ENCODE measurements at places on chromosomes 1 and 21. TPM values are rescaled to one million over a fixed set of nuclear protein-coding genes. Genes with fewer than 3 reads are reported as not detected.
A peak's percentile ranks its signal among the peaks of the same experiment; 100 is the strongest.

Gene LPAR3
- not detected for polyA plus RNA-seq

- DNase-seq = no peak
Observed at GRCh38 chr1:162008799-162009198, 14.9 kb downstream of the OLFML2B start.

DNA sequence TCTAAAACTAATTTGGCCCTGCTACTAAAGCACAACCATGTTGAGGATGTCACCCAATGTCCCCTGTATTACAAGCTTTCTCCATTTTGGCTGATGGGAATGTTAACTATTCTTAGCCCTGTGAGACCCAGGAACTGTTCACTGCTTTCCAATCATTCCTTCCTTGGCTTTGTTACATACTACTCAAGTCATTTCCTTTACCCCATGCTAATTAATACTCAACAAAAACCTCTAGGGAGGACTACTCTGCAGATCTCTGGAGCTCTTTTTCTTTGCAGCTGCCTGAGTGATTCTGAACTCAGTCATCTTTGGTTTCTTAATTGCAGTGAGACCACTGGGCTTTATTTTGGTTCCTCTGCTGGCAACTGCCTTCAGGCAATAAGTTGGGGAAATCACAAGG, 23.3 kb upstream of the RPE65 start:
- no peak for DNase-seq

Gene GUCA2A
- not detected for polyA plus RNA-seq

- DNase-seq = no peak
Observed at GRCh38 chr1:28885472-28885877, 28.9 kb upstream of the EPB41 start.

DNA sequence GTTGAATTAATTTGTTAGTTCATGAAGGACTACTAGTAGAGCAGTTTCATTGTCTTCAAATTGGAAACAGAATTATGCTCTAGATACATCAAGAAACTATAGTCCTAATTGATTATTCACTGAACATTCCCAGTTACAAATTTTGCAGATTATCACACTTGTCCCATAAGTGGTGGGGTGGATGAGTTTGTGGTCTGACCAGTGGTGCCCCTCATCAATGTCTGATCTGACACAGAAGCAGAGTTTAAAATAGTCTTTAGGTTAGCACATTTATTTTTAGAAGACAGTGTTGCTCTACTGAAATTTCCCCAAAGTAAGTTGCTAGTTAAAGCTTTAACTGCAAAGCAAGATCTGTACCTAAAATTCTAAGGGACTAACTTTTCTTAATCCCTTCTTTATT, 42.9 kb downstream of the INKA2 start:
- no peak for DNase-seq

Gene CACNA1E
- polyA plus RNA-seq = not detected

DNA sequence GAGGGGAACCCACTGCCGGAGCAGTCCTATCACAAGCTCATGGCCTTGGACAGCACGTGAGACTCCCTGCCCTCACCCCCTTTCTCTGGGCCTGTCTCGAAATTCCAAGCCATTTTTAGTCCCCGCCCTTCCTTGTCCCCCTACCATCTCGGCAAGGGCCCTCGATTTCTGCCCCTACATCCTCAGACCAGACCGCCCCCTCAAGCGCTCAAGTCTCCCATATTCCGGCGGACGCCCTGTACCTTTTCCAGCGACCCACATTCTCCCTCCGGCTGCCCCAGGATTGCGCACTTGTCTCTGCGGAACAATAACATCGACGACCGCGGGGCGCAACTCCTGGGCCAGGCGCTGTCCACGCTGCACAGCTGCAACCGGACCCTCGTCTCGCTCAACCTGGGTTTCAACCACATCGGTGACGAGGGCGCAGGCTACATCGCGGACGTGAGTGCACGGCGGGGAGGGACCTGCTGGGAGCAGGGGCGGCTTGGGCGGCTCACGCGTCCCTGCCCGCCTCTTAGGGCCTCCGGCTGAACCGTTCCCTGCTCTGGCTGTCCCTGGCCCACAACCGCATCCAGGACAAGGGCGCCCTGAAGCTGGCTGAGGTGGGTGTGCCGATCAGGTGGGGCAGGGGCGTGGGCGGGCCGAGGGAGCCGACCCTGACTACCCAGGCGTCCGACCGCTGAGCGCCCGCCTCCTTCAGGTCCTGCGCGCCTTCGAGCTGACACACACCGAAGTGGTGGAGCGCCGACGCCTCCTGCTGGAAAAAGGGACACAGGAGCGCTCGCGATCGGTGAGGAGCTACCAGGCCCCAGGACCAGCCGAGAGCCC, 7.0 kb downstream of the LRRC71 start:
- peak; percentile 93 for DNase-seq

DNA sequence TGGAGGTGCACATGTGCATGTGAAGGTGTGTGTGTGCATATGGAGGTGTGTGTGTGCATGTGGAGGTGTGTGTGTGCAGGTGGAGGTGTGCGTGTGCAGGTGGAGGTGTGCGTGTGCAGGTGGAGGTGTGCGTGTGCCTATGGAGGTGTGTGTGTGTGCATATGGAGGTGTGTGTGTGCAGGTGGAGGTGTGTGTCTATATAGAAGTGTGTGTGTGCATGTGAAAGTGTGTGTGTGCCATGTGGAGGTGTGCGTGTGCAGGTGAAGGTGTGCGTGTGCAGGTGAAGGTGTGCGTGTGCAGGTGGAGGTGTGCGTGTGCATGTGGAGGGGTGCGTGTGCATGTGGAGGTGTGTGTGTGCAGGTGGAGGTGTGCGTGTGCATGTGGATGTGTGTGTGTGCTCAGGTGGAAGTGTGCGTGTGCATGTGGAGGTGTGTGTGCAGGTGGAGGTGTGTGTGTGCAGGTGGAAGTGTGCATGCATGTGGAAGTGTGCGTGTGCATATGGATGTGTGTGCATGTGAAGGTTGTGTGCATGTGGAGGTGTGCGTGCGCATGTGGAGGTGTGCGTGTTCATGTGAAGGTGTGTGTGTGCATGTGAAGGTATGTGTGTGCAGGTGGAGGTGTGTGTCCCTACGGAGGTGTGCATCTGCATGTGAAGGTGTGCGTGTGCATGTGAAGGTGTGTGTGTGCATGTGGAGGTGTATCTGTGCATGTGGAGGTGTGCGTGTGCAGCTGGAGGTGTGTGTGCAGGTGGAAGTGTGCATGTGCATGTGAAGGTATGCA, 13.5 kb downstream of the C1orf74 start:
- no peak for DNase-seq

All from GM23248 (cell line).